Astrocyte of the spinal cord (primary cell): ENCODE measurements at places on chromosomes 13 and 19.

- DNase-seq, result no peak
Measured at GRCh38 chr13:34421347-34421719, 520.7 kb upstream of the NBEA start.

DNA sequence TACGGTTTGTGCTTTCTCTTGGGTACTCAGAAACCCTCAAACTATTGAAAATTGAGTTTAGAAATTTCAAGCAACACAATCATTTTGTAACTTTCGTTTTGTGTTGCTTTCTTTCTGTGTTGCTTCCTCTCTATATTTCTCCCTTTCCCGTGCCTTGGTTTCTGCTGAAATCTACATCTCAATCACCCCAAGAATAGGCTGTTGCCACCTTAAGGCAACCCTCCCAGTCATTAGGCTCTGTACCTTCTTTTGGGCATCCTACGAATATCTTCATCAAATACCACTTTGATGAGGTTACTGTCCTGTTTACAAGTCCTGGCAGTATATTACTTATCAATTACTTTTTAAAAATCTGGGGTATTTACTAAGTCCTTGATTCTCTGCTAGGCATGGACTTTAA, 621.6 kb downstream of the GPC6 start:
- DNase-seq, result no peak

GRCh38 chr19:2048959-2049740, 1.9 kb downstream of the MKNK2 start:
- DNase-seq, result no peak

GRCh38 chr13:32941368-32941767, 74.9 kb upstream of the KL start:
- no peak for DNase-seq

DNA sequence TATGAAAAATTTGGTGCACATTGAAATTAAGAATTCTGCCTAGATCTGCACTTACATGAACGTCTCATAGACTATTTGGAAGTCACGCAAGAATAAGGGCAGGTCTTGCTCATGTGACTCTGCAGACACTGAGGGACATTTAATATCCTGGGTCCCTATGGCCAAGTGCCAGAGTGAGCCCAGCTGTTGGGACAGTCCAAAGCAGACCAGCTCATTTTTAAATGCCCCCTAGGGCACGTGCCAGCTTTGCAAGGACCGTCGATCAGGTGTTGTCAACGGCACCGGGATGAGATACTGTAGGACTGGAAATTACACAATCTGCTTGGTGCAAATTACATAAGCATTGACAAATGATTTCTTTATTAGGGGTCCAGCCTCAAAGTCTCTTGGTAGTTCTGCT, 293.6 kb downstream of the TEX29 start:
- DNase-seq, result no peak

DNA sequence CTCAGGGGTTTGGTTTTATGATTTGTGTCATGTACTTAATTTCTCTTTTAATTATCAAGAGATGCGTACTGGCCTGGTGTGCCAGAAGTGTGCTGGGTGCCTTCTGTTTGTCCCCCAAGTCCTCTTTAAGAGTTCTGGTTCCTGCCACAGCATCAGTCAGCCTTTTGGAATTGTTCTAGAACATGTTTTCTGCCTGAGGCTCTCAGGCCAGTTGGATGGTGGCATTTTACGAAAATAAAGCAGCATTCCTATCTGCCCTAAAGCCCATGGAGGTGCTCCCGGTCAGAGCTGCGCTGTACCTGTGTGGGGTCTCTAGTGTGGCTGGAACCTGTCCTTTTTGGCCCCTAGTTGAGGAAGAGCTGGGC, 54.1 kb downstream of the TSSK6 start:
- DNase-seq, result no peak

DNA sequence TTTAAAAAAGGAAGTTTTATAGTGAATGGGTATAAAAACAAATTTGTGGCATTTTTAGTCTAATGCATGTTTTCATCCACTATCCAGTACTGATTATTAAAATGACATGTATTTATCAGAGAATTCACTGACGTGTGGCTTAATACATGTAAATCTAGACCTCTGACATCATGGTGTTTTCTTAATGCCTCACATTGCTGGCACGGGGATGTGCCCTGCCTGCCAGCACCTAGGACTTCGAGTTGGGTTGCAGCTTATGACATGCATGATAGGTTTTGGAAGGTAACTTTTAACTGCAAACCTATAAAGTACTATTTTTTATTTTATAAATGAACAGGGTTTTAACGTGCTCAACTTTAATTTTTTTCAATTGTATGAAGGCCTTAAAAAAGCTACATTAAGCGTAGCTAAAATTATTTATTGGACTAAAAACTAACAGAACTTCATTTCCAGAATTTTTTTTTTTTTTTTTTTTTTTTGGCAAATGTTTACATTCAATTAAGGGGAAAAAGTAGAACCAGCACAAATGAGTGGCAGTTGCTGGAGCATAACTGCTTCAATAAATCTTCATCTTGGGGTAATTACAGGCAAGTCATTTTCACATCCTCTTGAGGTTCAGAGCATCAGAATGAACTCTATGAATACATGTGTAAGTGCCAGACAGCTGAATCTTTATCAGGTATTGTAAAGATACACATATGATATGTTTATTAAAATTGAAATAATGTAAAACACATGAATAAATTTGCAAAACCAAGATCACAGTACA, 16.3 kb downstream of the METTL21C start:
- no peak for DNase-seq

GRCh38 chr19:30662211-30662861, 290.2 kb downstream of the ZNF536 start:
- no peak for DNase-seq
